T follicular helper cell (primary cell): ENCODE measurements at places on chromosomes 6 and 20.
A peak's percentile ranks its signal among the peaks of the same experiment; 100 is the strongest.

- no peak for DNase-seq
Measured at GRCh38 chr6:11769811-11770545, 8.6 kb downstream of the ADTRP start.

GRCh38 chr6:83827050-83827449, 26.1 kb upstream of the RIPPLY2 start:
- no peak for DNase-seq

DNA sequence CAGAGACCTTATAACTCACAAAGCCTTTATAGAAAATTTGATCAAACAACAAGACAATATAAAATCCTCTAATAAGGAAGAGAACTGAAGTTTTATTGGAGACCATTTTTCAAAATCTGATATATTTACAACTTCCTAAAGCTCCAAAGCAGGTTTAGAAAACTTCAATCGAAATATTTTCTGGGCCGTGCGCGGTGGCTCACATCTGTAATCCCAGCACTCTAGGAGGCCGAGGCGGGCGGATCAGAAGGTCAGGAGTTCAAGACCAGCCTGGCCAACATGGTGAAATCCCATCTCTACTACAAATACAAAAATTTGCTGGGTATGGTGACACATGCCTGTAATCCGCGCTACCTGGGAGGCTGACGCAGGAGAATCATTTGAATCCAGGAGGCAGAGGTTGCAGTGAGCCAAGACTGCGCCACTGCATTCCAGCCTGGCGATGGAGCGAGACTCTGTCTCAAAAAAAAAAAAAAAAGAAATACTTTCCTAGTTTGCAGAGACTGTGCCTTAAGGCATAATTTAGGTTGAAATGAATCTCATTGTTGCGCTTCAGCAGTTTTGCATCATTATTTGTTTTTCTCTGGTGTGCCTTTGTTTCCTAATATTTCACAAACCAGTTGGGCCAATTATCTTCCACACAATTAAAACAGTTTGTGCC, 60.6 kb upstream of the ASIP start:
- DNase-seq: no peak

GRCh38 chr20:61949363-61949713, 116.3 kb downstream of the TAF4 start:
- DNase-seq: no peak

DNA sequence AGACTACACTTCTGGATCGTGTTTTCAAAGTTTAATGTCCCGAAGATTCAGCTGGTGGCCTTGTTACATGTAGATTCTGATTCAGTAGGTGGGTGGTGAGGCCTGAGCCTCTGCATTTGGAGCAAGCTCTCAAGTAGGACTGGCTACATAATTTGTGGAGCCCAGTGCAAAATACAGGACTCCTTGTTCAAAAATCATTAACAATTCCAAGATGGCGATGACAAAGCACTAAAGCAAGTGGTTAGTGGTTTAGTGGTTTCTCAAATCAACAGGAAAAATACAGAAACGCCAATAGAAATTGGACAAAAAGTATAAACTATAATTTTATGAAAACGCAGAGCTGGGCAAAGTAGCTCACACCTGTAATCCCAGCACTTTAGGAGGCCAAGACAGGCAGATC, 133.7 kb upstream of the STMND1 start:
- DNase-seq: no peak

- DNase-seq: peak; percentile 7
Measured at GRCh38 chr20:36856691-36857635, 19.0 kb upstream of the TLDC2 start.

DNA sequence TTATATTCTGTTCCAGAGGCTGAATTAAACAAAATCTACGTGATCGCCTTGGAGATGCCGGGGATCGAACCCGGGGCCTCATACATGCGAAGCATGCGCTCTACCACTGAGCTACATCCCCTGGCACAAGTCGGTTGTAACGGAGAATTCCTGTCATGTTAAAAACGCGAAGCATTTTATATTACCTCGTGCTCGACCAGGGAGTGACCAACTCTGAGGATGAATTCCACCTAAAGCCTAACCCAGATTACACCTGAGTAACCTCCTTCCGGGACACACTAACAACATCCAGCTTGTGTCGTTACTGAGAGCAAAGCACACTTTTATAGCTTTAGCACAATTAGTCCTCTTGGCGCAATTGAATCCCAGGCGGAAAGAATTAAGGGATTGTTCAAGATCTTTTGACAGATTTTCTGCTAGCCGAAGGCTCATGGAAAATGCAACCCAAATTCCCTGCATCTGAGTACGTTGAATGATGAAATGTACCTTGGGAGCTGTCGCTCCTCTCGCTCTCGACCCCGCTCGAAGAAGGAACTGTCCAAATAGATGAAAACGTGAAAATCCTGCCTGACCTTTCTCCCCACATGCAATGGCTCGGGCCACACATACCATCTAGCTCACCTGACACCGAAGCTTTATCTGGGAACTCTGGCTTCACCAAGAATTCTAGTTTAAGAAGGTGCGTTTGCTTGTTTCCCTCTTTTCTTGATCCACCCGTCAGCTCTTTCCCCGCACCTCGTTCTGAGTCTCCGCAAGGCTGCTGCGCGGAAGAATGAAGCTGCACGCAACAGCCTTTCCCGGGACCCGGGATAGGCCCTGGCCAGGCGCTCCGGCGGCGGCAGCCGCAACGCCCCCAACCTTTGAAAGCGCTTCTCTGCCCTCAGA, 148.3 kb downstream of the GPX5 start:
- DNase-seq: no peak

DNA sequence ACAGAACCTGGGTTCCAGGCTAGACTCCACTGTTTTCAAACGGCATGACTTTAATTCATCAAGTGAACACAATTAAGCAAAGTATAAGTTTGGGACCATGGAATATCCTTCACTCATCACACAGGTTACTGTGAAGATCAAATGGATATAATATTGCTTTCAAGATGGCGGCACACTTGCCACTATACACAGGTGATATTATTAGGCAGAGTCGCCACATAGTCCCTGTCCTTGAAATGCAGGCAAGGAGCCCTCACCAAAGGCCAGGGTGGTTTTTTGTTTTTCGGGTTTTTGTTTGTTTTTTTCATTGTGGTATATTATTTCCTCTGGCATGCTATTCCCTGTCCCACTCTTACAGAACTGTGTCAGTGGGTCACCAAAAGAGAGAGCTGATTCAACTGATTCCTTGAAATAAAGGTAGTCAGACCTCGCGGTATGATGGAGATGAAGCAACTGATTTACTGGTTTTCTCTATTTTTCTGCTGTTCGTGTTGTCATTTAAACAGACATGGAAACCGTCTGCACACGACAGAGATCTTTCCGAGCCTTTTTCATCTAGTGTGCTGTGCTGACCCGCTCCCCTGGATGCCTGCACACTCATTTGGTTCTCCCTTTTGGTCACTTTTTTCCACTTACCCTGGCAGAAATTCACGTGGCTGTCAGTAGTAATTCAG, 29.7 kb downstream of the MYB start:
- DNase-seq: no peak

DNA sequence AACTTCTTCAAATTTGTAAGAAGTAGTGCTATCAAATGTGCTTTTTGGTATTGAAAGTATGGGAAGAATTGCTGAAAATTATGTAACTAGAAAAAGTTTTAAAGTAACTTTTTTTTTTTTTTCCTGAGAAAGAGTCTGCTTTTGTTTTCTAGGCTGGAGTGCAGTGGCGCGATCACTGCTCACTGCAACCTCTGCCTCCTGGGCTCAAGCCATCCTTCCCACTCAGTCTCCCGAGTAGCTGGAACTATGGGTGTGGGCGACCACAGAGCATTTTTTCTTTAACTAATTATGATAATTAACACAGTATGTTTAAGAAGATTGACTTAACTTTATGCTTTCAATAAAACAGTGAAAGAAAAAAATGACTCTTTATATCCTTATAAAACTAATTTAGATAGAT, 38.4 kb downstream of the BMP5 start:
- no peak for DNase-seq

GRCh38 chr20:1877609-1878200, 17.5 kb upstream of the SIRPA start:
- DNase-seq: no peak

GRCh38 chr6:16658348-16659034, 102.8 kb downstream of the ATXN1 start:
- DNase-seq: no peak
